Activated CD8-positive, alpha-beta memory T cell treated with anti-CD3 and anti-CD28 coated beads for 1 hour (primary cell): ENCODE measurements at places on chromosomes 6 and 20.

GRCh38 chr6:56102216-56102615, 145.2 kb downstream of the COL21A1 start:
- no peak for DNase-seq

GRCh38 chr6:13290335-13290734, 38.0 kb downstream of the TBC1D7 start:
- DNase-seq: no peak

- no peak for DNase-seq
Measured at GRCh38 chr6:96794980-96795379, 42.3 kb downstream of the GPR63 start.

DNA sequence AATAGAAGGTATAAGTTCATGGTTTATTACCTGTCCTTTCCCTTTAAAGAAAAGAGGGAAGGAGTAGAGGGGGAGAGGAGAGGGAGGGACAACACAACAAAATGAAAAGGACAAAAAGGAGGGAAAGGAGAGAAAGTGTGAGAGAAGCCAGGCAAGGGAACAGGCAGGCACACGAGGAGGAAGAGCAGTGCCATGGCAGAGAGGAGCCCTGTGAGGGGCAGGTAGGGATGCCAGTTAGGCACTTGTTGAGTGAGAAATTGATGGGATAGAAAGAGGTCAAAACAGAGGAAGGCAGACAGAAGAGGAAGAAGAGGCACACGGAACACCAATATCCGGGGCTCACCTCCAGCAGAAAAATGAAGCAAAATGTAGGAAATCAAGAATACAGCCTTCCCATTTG, 42.5 kb downstream of the TNFAIP3 start:
- no peak for DNase-seq

DNA sequence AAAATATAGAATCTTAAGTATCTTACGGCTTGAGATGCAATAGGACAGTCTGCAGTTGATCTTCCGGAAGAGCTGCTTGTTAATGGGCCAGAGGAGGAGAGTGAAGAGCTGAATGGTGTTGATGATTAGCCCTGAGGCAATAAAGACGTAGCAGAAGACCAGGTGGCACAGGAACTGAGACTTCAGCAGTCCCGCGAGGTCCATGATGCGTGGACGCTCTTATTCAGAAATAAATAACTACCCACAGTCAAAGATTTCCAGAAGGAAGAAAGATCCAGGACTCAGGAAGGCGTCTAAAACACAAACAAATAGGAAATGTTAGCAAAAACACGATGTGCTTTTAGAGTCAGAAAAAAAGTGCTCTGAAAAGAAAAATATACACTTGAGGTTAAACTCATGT, 41.9 kb downstream of the AGPAT4 start:
- DNase-seq: no peak

DNA sequence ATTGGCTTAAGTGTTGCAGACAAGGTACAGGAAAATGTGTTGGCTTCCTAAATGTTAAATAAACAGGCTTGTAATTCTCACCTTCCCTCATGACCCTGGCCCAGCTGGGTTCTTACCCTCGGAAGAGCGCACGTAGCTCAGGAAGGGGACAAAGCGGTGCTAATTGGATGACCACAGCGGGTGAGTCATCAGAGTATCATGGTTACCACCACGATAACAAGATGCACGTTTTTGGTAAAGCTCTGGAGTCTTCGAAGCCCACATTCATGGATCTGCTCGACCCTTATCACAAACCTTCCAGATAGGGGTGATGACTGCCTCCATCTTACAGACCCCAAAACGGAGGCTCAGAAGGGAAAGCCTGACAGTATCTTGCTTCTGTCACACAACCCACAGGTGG, 32.8 kb downstream of the APCDD1L start:
- no peak for DNase-seq

- no peak for DNase-seq
Measured at GRCh38 chr6:108878942-108879341, 30.7 kb downstream of the ARMC2 start.

DNA sequence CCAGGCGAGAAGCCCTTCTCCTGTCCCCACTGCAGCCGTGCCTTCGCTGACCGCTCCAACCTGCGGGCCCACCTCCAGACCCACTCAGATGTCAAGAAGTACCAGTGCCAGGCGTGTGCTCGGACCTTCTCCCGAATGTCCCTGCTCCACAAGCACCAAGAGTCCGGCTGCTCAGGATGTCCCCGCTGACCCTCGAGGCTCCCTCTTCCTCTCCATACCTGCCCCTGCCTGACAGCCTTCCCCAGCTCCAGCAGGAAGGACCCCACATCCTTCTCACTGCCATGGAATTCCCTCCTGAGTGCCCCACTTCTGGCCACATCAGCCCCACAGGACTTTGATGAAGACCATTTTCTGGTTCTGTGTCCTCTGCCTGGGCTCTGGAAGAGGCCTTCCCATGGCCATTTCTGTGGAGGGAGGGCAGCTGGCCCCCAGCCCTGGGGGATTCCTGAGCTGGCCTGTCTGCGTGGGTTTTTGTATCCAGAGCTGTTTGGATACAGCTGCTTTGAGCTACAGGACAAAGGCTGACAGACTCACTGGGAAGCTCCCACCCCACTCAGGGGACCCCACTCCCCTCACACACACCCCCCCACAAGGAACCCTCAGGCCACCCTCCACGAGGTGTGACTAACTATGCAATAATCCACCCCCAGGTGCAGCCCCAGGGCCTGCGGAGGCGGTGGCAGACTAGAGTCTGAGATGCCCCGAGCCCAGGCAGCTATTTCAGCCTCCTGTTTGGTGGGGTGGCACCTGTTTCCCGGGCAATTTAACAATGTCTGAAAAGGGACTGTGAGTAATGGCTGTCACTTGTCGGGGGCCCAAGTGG, 5.3 kb downstream of the SNAI1 start:
- no peak for DNase-seq

GRCh38 chr20:29410806-29411457, 1846.5 kb upstream of the DEFB115 start:
- DNase-seq: no peak

DNA sequence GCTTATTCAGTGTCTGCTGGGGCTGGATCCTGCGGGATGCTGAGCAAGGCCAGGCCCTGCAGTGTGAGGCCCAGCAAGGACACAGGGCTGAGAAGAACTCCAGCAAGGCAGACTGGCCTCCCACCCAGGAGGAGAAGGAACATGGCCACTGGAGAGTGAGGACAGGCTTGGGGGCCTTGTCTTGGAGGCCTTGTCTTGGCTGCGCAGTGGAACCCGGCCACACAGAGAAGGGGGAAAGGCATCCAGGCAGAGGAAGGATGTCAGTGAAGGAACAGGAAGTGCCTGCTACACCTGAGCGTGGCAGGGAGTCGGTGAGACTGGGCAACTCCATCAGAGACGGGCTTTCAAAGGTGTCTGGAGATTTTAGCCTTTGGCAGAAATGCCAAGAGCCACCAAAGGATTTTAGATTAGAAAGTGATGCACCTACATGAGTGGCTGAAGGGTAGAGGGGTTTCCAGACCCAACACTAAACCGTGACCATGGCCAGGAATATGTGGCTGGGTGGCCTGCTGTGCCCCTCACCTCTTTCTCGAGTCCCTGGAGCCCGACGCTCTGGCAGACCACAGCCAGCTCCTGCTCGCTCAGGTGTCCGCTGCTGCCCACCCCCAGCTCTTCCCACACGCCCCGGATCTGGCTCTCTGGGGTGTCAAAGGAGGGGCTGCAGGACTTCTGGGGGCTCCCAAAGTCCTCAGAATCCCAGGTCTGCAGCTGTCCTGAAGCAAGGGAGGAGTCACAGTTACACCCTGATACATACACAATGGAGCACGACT, 80.8 kb downstream of the NINL start:
- DNase-seq: no peak

DNA sequence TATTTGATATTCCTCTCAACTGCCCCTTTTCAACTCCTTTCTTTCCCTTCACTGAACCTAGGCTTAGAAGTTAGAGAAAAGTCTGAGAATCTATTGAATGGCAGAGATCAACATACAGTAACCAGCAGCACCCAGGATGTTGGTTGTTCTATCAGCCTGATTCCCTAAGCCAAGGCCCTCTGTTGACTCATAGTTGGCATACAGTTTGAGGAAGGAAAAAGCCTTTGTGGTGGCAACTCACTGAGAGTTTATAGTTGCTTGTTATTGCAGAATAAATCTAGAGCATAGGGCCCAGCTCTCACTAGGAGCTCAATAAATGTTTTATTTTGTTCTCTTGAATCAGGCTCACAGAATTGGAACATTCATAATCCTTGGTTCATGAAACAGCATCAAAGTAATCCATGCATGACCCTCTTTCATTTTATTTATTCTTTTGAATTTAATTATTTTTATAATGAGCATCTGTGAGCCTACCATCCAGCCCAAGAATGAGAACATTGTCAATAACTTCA, 119.1 kb upstream of the ADGRF1 start:
- no peak for DNase-seq

- no peak for DNase-seq
Measured at GRCh38 chr20:61569825-61570224, 317.8 kb downstream of the CDH4 start.

- DNase-seq: no peak
Measured at GRCh38 chr6:108005961-108006360, 48.0 kb upstream of the SEC63 start.

GRCh38 chr6:131136021-131136786, 937 bp downstream of the AKAP7 start:
- DNase-seq: no peak

GRCh38 chr6:138645976-138646640, 127.5 kb upstream of the CCDC28A start:
- no peak for DNase-seq

DNA sequence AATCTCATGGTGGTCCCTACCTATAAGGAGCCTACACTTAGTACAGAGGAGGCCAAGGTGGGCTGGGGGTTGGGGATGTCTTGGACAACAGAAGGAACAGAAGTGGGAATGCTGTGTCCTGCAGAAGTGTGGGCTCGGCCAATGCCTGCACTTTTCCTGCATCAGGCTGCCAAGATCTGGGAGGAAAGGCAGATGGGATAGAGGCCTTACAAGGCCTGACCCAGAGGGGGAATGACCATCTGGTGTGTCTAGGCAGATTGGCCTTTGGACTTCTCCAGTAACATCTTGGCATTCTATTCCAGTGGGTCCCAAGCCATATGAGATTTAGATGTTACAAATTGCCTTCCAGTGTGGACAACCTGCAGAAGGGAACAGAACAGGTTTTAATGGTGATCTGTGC, 124.7 kb upstream of the GPR6 start:
- DNase-seq: no peak

DNA sequence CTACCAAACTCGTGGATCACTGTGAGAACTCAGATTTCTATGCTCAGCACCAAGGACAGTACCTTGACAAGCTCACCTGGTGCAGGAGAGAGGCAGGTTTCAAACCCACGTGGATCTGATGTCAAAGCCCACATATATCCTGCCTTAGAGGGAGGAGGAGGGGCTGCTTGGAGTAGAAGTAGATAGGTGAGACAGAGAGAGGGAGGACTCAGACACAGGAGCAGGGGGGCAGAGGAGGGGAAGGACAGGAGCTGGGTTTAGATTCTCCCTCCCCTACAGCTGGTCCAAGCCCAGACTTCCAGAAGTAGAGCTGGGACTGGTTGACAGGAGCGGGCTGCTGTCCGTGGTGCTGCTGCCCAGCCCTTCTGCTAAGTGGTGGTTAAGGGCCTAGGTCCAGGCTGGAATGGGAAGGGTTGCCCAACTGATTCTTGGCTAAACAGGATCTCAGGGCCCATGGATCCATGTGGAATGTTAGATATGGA, 77.5 kb downstream of the CDH22 start:
- no peak for DNase-seq
